B cell (primary cell): ENCODE measurements at places on chromosomes 6 and 20. TPM values are rescaled to one million over a fixed set of nuclear protein-coding genes. Genes with fewer than 3 reads are reported as not detected.
A peak's percentile ranks its signal among the peaks of the same experiment; 100 is the strongest.

Gene EIF6
- polyA plus RNA-seq = 54.2 and 74.1 TPM in 2 replicates

- no peak for DNase-seq
Observed at GRCh38 chr6:5898563-5898962, 108.2 kb downstream of the NRN1 start.

Gene DAAM2
- not detected in 2 replicates for polyA plus RNA-seq

Gene SMOC2
- polyA plus RNA-seq = 0.06 TPM in 1 of 2 replicates, not detected in the other

Gene NMBR
- 0.09 TPM in 1 of 2 replicates, not detected in the other for polyA plus RNA-seq

Gene TAF8
- polyA plus RNA-seq = 24.3 and 30.6 TPM in 2 replicates

GRCh38 chr6:43275801-43276576 is 22.1 kb upstream of the SLC22A7 start:
- peak; percentile 78 for DNase-seq
